ENCODE measurements at places on chromosomes 11 and 22.

DNA sequence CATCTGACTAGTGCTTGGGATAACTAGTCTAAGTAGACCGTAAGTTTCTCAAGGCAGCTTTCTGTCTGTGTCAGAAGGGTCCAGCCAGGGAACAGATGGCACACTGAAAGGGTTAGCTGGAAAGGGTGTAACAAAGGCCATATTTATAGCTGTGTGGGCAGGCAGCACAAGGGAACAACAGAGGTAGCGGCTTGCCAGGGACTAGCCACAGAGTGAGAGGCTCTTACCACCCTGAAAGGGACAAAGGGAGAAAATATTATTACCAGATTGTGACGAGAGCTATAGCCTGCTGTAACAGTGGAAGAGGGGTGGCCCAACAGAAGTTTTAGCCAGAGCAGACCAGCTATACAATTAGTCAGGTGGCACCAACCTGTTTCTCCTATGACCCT lies 129.4 kb downstream of the CCDC34 start:
- DNase-seq, result no peak

- DNase-seq, result no peak
Observed at GRCh38 chr11:131353766-131354165, 16.6 kb upstream of the NTM start.

GRCh38 chr11:23315286-23315685 lies 455.0 kb upstream of the CCDC179 start:
- no peak for DNase-seq

GRCh38 chr11:45336136-45336535 lies 50.0 kb upstream of the SYT13 start:
- DNase-seq, result no peak

DNA sequence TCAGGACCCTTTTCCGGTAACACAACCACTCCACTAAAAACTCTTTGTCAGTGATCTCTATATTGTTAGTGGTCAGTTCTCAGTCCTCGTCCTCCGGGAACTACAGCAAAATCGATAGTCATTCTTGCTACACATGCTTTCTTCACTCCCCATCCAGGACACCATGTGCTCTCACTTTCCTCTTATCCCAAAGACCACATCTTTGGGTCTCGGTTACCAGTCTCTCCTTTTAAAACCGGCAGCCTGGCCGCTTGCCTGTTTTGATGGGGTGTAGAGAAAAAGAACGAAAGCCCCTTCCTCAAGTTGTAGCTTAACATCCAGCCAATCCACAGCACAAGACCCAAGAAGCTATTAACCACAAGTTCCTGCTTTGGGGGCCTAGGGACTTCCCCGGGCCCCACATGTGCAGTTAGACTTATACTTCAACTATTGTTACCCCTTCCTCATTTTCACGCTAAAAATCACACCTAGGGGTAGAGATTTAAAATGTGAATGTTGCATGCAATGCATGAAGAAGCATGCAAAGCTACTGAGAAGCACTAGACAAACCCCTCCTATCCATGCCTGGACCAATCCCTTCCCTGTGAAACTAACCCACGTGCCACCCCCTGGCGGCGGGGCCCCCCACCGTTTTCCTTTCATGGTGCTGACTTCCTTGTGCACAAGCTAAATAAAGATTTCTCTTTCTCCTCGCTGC lies 1.5 kb upstream of the TOLLIP start:
- DNase-seq, result peak; percentile 71

- DNase-seq, result no peak
Observed at GRCh38 chr22:42901790-42902508, 44.9 kb upstream of the ARFGAP3 start.

- no peak for DNase-seq
Observed at GRCh38 chr11:124752471-124753102, 532 bp upstream of the VSIG2 start.

DNA sequence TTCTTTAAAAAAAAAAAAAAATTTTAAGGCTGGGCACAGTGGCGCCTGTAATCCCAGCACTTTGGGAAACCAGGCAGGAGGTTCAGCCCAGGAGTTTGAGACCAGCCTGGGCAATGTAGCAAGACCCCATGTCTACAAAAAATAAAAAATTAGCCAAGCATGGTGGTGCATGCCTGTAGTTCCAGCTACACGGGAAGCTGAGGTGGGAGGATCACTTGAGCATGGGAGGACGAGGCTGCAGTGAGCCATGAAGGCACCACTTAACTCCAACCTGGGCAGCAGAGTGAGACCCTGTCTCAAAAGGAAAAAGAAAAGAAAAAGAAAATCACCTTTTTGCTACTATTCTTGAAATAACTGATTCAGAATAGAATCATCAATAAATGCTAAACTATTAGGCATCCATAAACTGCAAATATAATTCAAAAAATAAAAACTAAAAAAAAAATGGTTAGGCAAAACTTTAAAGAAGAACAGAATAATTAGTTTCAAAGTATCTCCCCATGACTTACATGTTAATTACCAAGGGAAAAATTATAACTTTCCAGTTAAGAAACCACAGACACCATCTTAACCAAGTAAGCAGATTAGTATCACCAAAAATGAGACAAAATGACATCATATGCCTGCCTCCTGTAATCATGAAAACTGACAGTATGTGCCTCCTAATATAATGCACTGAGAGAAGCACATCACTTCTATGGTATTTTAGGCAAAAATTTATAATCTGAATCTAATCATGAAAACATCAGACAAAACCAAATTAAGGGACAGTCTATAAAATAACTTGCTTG lies 63.6 kb downstream of the DENND5A start:
- DNase-seq, result no peak

DNA sequence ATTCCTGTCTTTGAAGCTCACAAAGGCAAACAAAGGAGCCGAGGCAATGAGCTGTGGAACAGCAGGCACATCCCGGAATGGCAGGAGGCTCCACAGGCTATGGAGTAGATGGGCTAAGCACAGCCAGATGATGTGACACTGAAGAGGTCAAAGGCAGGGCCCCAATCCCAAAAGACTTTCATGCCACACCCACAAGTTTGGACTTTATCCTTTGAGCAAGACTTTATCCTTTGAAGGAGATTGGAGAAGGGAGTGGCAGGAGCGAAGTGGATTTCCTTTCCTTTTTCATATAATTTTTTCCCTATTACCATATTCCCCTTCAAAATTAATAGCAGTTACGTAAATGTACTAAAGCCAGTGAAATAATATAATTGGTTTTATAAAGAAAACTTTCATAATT lies 379.4 kb downstream of the CADM1 start:
- no peak for DNase-seq

DNA sequence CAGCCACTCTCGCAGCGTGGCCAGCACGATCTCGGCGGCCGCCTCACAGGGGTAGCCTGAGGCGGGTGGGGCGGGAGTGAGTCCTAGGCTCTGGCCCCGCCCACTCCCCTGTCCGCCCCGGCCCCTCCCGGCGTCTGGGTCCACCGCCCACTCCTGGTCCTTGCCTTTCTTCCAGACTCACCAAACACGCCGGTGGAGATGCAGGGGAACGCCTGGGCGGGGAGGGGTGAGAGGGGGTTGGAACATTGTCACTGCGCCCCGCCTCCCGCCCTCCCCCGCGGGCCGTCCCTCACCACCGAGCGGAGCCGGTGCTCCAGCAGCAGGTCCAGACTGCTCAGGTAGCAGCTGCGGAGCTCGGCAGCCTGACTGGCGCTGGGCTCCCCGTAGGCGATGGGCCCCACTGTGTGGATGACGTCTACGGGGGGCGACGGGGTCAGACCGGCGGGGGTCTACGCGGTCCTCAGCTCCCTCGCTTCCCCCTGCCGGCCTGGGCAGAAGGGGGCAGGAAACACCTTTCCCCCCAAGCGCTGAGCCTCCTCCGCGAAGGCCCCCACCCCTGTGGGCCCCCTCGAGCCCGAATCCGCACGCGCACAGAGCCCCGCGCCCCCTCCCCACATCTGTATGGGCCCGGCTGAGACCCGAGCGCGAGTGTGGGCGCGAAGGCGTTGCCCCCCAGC lies 13.2 kb downstream of the OTUB1 start:
- DNase-seq, result peak; percentile 77

Measured in activated T-cell treated with anti-CD3 and anti-CD28 coated beads, Interleukin-2, amount 50 U/mL, for 1 hour (primary cell).